ENCODE measurements at places on chromosomes 7 and 10.

GRCh38 chr10:28382525-28383269 is 79.8 kb upstream of the MPP7 start:
- DNase-seq, result no peak

- no peak for DNase-seq
These were observed 9.4 kb downstream of the KIF20B start for GRCh38 chr10:89710753-89711152.

DNA sequence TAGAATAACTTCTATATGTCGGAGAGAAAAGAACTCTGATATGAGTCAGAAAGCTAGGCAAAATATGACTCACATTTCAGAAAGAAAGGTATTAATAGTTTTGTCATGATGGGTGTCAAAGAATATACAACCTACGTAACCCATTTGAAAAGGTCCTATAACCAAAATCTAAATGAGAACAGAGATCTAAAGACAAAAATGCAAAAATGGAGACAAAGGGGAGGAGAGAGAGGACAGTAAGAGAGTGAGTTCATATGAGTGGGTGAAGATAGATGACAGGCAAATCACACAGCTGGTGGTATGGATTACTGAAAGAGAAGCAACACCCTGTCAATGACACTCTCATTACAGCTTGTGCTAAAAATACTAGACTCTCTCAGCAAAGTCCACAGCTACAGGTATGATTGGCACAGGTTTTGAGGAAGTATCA is 25.6 kb downstream of the ANKMY2 start:
- DNase-seq, result no peak

DNA sequence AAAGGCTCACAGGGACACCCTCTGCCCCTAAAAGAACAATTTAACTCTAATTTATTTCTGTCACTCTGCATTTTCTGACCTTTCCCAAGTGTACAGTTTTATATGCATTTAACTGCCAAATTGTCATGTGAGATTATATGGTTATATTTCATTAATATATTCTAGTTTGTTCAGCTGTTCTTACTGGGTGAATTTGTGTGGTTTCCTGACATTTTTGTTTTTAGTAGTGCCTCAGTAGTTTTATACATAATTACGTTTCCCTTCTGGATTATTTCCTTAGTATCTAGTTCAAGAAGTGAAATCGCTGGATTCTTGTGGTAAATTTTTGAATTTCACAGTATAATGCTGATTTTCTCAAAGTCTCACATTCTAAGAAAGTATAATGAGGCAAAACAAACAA is 41.3 kb downstream of the EGFR start:
- no peak for DNase-seq

DNA sequence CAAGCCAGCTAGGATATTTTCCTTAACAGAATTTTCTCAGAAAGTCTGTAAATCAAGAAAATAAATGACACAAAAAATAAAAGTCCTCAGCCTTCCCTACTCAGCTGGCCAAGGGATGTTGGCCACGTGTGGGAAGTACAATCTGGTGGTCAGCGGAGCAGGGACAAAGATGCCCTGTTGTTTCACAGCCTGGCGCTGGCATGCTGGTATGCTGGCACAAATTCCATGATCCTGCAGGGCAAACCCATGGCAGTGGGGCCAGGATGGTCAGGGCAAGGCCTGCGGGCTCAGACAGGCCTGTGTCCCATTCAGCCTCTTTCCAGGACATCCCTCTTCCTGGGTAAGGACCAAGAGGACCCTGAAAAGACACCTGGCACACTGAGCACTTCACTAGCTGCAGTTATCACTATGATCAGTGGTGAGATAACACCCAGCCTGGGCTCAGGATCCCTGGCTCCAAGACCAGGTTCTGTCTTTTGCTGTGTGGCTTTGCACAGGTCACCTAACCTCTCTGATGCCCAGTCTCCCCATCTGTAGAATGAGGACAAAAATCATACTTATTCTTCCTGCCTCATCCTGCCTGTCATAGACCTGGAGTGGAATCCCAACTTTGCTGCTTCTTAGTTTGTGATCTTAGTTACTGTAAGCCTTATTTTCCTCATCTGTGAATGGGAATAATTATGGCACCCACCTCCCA is 10.8 kb upstream of the HSPA12A start:
- no peak for DNase-seq

DNA sequence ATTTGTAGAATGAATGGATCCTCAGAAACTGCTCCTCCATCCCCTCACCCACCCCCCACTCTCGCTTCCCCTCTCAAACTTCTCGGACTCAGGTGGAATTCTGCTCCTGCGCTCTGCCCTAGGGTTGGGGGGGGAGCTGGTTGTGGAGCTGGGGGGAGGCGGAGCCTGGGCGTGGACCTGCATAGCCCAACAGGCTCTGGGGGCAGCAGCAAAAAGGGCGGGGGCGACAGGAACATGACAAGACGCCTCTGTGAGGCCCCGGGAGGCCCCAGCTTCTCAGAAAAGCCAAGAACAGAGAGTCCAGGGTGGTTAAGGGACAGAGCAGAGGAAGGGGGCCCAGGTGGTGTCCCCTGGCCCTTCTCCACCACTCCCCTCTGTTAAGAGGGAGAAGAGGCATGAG is 3.5 kb downstream of the TSC22D4 start:
- DNase-seq, result no peak
